Cardiac septum (tissue), 1 donor: ENCODE measurements at places on chromosomes 5 and 9. TPM values are rescaled to one million over a fixed set of nuclear protein-coding genes. Genes with fewer than 3 reads are reported as not detected.

The TRIM36 gene
- 0.75 TPM for total RNA-seq

The NMUR2 gene
- total RNA-seq: not detected

The C5orf22 gene
- 24.2 TPM for total RNA-seq

The PCDHB14 gene
- total RNA-seq: 4.4 TPM

The LEAP2 gene
- total RNA-seq: 2.2 TPM

The SLC30A5 gene
- 40.7 TPM for total RNA-seq

The IL33 gene
- total RNA-seq: 18.6 TPM

The DDX4 gene
- total RNA-seq: not detected

The PCDHAC1 gene
- 0.19 TPM for total RNA-seq

The LSM11 gene
- 1.5 TPM for total RNA-seq

The ST8SIA4 gene
- 4.6 TPM for total RNA-seq

The C5orf52 gene
- not detected for total RNA-seq

The CATSPER3 gene
- 0.54 TPM for total RNA-seq

GRCh38 chr5:98929710-98930298 is 997 bp upstream of the CHD1 start:
- no peak for DNase-seq

- no peak for DNase-seq
These were observed 17.9 kb upstream of the RAB14 start for GRCh38 chr9:121219530-121219929.

- DNase-seq: no peak
These were observed 14.6 kb downstream of the UBE2D2 start for GRCh38 chr5:139575751-139576150.

GRCh38 chr5:152058267-152058666 is 133.6 kb upstream of the GLRA1 start:
- DNase-seq: no peak

DNA sequence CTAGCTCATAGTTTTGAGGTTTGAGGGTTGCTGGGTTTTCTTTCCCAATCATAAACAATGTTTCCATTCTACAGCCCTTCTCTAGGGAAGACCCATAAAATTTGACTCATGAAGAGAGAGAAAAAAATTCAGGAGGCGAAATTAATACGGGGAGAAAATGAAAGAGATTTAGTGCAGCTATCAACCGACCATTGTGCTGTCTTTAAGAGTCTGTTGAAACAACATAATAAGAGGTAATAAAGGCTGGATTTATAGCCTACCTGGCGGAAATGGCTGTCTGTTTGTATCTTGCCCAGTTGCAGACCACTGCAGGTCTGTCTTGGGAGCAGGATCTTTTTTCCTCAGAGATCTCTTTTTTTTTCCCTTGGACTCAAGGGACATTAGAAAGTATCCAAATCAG is 66.9 kb downstream of the TLR4 start:
- no peak for DNase-seq

- no peak for DNase-seq
These were observed 7.5 kb upstream of the ZNF367 start for GRCh38 chr9:96425500-96426169.

- no peak for DNase-seq
These were observed 25.9 kb downstream of the SAR1B start for GRCh38 chr5:134606726-134607125.

GRCh38 chr5:175493726-175494125 is 15.4 kb downstream of the SFXN1 start:
- DNase-seq: no peak

- DNase-seq: no peak
These were observed 260.4 kb downstream of the CWC27 start for GRCh38 chr5:65029178-65029577.

DNA sequence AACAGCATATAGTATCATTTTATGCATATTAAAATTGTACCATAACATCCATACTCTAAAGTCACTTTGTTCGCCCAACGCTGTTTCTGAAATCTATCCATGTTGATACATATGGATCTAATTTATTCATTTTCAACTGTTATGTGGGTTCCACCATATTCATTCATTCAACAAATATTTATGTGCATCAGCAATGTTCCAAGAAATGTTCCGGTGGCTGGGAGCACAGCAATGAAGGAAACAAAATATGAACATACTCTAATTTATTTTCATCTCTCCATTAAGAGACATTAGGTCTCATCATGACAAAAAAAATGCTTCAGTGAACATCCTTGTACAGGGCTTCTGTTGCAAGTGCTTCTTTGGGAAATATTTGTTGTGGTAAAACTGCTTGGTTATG is 75.4 kb downstream of the MARCHF3 start:
- no peak for DNase-seq

GRCh38 chr5:57751710-57752109 is 269.1 kb upstream of the ACTBL2 start:
- DNase-seq: no peak

DNA sequence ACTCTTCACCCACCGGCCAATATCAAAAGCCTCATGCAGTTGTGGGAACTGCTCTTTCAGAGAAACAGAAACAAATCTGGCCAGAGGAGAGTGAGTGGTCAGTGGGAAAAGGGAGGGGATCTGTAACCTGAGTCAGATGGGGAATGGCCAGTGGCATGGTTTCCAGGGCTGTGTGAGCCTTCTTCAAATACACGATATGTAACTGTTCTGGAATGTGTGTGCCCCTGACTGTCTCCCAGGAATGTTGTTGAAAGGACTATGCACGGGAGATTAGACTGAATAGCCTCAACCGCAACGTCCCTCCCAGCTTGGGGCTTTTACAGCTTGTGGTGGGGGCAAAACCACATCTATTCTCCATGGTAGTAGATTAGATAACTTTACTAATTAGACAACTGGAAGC is 60.8 kb downstream of the SH3TC2 start:
- DNase-seq: no peak

- no peak for DNase-seq
These were observed 88.1 kb downstream of the S1PR3 start for GRCh38 chr9:89079391-89079790.

GRCh38 chr9:72394066-72394465 is 29.1 kb upstream of the ZFAND5 start:
- DNase-seq: no peak

DNA sequence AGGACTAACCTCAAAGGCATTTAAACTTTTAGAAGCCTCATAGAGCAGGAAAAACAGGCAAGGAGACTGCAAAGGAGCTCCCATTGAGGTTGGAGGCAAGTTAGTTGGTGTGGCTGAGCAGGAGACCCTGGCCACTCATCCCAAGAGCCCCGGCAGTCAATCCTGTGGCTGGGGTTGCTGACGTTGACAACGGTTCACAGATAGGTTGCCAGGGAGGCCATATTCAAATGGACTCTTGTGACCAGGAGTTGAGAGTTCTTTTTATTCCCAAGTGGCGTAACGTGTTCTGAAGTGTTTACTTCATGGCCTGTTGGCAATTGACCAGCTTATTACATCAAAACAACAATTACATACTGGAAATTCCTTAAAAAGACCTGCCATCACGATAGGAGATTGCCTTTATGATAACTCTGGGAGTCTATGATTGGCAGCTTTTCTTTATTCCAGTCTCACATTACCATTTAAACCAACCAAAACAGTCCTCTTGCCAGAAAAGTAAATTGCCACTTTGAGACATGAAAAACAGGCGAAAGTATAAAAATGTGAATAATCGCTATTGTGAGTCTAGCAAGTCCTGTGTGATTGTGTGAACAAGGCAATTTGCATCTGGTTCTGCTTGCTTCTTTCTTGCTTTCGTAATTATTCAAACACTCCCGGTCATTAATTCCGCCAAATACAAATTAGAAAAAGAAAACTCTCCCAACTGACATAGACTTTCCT is 394.9 kb downstream of the MED10 start:
- no peak for DNase-seq

DNA sequence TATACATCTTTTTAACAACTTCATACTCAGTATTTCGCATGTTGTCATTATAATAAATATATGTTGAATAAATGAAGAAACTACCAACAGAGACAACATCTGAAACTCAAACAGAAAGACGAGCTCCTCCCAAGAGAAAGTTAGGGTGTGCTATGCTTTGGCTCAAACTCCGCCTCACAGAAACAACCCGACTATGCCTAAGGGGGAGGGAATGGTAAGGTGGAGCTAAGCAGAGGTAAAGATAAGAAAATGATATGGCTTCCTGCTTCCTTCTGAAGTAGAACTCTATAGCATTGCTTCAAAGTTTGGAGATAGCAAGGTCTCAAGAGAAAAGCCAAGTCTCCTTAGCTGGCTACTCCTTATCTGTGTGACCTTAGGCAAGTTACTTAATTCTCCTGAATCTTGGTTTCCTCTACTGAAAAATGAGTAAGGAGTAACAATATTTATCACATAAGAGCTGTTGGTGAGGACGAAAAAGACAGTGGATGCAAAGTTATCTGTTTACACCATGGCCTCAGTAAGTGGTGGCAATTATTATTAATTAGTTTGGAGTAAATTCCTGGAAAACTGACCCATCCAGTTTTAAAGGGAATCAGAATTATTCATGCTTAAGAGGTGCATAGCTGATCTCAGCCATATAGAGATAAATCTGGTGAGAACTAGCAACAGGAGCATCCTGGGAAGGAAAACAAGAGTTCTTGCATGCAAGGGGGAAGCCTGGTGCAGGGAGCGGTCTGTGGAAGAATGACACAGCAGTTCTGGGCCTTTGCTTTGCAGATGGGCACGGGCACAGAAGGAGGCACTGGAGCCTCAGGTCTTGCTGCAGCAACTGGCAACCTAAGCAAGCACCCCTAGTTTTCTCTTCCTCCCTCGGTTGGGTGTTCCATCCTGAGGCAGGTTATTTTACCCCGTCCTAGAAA is 73.3 kb downstream of the GLIS3 start:
- no peak for DNase-seq

DNA sequence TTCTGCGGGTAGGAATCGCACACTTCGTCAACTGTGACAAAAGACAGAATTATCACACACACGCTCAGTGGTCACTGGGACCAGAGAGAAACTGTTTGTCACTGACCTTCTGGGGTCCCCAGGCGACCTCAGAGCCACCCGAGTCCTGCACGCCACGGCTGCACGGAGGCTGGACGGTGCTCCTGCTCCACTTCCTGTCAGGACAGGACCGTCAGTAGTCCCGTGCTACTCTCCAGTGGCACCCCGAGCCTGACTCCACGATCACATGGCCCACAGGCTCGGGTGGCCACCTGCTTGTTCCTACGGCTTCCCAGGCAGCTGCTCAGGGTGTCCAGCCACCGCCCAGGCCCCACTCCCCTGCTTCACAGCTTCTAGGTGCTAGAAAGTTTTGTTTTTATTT is 17.9 kb downstream of the MRNIP start:
- DNase-seq: no peak

- DNase-seq: no peak
These were observed 29.5 kb downstream of the NDUFS6 start for GRCh38 chr5:1830571-1831228.

GRCh38 chr5:122153774-122154173 is 24.4 kb downstream of the ZNF474 start:
- no peak for DNase-seq

DNA sequence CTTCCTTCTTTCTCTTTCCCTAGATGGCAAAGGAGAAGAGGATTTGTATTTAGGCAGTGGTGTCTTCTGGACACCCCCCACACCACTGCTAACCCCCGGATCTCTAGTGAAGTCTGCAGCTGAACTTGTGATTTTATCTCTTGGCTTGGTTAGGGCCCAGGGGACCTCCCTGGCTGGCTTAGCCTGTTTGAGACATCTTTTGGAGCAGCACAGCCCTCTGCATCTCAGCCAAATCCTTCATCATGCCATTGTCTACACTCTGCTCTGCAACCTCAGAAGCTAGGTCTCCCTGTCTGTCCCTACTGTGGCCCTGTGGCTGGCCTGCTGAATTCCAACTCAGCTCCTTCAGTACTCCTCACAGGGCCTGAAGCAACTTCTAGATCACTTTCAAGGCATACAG is 81.7 kb downstream of the MUSK start:
- DNase-seq: no peak

DNA sequence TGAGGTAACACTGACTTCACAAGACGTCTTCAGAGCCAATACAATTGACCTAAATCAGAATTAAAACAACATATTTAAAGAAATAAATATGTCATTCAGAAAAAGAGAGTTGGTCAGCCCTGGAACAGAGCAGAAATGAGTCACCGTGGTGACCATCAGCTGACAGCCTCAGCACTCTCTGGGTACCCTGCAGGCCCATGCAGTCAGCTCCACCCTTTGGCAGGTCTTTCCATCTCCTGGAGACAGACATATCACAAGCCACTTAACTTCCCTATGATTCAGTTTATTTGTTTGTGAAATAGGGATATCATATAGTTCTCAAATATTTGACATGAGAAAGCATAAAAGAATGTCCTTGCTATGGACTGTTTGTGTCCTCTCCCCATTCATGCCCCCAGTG is 151.6 kb upstream of the MEF2C start:
- DNase-seq: no peak

GRCh38 chr9:94110821-94111252 is 26.6 kb downstream of the PTPDC1 start:
- no peak for DNase-seq

DNA sequence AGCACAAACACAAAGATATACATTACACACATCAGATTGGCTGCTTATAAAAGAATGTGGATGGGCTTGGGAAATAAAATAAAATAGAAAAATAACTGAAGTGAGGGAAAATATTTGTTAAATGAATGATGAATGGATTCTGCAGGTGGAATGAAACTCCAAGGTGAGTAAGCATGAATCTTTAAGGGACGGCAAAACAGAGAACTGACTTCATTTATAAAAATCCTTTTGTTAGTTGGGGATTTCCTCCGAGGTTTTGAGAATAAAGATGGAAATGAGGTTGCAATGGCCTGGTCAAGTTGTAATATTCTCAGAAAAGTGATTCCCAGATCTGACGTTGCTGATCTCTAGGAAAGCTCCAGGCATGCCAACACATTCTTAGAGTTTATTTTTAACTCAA is 20.9 kb upstream of the SEMA6A start:
- DNase-seq: no peak

- DNase-seq: no peak
These were observed 5.3 kb downstream of the CAVIN4 start for GRCh38 chr9:100583014-100583802.

- peak; percentile 66 for DNase-seq
These were observed 13.5 kb upstream of the BARX1 start for GRCh38 chr9:93968451-93969327.

DNA sequence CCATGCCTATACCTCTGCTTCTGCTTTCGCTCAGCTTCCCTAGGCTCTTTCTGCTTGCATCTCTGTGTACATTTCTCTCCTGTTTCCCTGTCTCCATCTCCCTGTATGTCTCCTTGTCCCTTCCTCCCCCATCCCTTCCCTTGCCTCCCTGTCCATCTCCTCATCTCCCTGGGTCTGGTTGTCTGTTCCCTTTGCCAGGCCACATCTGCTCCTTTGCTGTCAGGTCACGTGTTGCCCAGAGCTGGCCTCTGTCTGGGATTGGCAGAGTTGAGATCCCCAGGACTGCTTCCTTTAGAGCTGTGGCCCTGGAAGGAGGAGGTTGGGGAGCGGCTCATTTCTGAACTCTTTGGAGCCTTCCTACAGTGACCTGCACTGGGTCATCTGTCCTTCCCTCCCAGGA is 31.8 kb upstream of the PTGS1 start:
- no peak for DNase-seq

DNA sequence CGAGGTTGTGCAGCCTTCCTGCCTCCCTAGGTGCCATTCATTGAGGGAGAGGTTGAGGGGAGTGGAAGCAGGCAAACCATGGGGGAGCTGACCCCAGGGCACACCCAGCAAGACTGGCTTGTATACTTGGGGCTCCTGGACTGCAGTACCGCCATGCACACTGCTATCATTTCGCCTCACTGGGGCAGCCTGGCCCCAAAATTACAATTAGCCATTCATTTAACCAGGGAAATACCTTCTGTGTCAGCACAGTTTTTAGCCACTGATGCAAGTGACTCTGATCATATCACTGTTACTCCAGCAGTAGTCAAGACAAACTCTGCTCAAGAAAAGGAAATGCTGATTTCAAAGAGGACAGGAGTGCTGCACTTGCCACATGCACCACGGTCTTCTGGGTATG is 109.7 kb downstream of the TRIO start:
- no peak for DNase-seq
